ENCODE measurements at places on chromosomes 3 and 15. TPM values are rescaled to one million over a fixed set of nuclear protein-coding genes. Genes with fewer than 3 reads are reported as not detected.

DNA sequence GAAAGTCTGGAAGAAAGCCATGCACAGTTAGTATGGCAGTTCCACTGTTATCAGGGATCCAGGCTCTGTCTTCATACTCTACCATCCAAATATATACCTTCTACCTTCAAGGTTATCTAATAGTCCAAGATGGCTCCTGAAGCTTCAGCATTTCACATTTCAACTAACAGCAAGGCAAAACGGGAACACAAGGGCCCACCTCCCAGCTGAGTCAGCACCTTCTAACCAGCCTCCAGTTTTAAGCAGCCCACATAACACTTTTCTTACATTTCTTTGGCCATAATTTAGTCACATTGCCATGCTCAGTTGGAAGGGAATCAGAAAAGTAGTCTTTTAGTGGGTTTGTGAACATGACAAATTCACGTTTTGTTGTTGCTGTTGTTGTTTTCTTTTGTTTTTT, 15.4 kb upstream of the MSL2 start:
- DNase-seq, result no peak

DNA sequence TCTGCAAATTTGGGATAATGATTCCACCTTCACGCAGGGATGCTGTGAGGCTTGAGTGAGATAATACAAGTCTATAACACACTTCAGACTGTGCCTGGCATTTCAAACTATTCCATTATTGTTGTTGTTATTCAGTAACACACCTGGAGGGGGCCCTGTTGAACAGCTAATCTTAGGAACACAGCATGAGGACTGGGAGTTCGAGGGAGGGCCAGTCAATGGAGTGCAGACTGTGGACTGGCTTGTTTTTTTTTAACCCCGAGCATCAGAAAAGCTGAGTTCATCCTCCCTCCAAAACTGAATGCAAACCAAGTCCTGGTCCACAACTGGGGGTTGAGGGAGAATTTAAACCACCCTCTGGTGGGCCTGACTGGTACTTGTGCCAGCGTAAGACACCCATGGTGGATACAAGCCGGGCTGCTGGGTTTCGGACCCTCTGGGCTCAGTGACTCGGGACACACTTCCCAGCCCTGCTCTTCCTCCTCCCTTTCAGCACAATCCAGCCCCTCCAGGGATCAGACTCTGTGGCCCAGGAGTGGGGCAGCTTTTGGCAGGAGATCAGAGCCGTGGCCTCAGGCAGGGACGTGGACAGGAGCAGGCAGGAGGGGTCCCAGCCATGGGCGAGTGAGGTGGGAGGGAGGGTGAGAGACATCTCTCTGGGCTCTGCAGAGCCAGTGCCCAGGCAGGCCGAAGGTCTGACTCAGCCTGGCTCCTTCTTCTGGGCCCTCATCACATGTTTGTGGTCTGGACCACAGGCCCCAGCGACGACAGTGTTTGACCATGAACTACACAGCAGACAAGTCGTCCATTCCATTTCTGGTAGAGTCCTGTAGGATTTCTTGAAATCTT, 36.3 kb upstream of the MEX3B start:
- DNase-seq, result no peak

DNA sequence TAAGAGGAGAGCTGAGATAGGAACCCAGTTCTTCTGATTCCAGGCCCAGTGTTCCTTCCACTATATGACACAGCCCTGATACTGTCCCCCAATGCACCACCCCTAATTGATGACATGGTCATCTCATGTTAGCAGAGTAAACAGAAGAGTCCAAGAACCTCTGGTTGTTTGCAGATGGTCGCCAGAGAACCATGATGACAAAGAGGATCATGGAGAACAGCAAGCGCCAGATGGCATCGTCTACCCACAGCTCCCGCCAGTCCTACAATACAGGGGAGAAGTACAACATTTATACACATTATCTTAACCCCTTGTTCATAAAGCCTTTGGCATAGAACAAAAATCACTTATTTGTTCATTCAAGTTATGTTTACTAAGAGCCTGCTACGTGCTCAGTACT, 18.5 kb upstream of the VPS39 start:
- no peak for DNase-seq

DNA sequence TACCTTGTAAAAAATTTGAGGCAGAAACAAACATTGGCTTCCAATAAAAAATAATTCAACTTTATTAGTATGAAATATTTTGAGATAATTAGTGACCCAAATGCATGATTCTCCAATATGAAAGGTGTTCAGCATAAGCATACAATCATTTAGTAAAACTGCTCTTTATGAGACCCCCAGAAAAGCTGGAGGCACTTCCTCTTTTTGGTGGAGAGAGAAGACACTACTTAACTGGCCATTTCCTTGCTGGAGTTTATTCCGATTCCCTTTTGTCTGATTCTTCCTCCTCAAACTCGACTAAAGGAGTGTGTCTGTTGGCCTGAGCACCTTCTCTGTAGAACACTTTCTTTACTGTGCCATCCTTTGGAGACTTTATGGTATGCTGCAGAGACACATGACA, 34.8 kb upstream of the DCUN1D1 start:
- DNase-seq, result no peak

GRCh38 chr15:41987925-41988275, 15.5 kb upstream of the EHD4 start:
- no peak for DNase-seq

SH3BP5 gene
- 76.6 TPM for total RNA-seq

- DNase-seq, result peak; percentile 63
Measured at GRCh38 chr15:80415358-80415670, 11.1 kb downstream of the ARNT2 start.

ARGFX gene
- total RNA-seq, result not detected

MINAR1 gene
- total RNA-seq, result 0.37 TPM

GRCh38 chr3:9347887-9348286, 15.0 kb upstream of the THUMPD3 start:
- no peak for DNase-seq

- DNase-seq, result no peak
Measured at GRCh38 chr15:70375006-70375431, 277.3 kb upstream of the TLE3 start.

ITPR1 gene
- total RNA-seq, result 152 TPM

SLC4A7 gene
- 17.9 TPM for total RNA-seq

DNA sequence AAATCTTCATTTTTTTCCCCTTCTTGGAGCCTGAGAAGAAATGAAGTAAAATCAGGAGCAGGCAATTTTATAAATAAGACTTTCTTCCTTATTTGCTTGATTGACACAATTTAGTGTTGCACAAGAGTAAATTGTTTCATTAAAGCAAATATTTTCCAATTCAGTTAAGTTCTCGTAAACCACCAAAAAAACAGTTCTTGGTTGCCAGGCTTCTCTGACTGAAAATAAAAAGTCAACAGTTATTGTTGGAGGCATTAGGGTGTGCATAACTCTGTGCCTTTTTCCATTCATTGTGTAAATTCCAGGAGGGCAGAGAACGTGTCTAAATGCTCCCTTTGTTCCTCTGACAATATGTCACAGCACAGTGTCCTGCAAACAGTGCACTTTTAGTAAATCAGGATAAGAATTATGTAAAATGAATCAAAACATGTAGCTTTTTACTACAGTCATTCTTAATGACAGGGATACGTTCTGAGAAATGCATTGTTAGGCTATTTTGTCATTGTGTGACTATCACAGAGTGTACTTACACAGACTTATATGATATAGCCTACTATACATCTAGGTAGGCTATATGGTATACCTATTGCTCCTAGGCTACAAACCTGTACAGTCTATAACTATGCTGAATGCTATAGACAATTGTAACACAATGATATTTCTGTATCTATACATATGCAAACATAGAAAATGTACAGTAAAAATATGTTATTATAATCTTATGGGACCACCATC, at the start of gene CP:
TSS of gene CP (minus strand) at position 47 of the 735 bp plus-strand sequence. CDS start at position 10, 37 bp downstream.
- no peak for DNase-seq

DNA sequence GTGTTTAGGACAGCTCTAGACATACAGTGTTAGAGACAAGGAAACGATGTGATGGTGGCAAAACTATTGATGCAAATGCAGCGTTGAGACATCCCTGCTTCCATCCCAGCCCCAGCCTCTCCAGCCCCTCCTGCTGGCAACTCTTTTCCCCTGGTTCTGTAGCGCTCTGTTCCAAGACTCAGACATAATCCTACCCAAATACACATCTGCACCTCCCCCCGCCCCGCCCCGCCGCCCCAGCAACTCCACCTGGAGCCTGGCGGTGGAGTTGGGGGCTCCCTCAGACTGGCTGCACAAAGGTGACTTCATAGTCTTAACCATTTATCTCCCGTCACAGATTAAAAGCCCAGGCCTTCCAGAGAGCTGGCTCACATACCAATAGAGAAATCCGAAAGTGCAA, 7.2 kb upstream of the SEC22A start:
- peak; percentile 21 for DNase-seq

EAF2 gene
- 7.8 TPM for total RNA-seq

DNA sequence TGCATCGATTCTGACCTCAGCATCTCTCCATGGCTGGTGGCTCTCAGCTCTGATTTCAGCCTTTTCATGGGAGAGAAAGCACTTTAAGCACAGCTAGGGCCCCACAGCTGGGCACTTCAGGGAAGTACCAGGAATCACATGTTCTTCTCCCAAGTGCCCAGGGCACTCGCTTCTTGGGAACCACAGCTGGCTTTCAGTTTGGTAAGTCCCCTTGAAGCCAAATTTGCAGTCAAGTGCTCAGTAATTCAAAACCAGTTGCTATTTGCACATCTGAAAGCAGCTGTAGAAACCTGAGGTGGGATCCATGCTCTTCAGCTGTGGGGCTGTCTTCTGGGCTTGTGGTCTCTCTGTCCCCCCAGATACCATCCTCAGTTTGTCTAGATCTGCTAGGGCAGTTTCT, 12.8 kb downstream of the GABRA5 start:
- DNase-seq, result no peak

DNA sequence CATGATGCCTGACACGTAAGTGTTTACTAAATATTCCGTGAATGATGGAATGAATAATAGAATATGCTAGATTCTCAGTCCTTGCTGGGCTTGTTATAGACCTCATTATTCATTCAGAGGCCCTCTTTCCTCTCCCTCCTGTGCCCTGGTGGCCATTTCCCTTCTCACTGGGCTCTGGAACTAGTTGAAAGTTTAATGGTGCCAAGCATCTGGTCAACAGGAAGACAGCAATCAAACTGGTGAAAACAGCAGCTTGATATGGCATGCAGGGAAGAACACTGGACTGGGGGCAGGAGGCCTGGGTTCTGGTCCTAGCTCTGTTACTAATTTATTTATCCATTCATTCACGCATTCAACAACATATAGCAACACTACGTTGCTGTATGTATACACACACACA, 3.7 kb upstream of the APOD start:
- DNase-seq, result no peak

- DNase-seq, result peak; percentile 37
Measured at GRCh38 chr3:114697401-114697800, 403.6 kb downstream of the TIGIT start.

RASL12 gene
- 75.7 TPM for total RNA-seq

DNA sequence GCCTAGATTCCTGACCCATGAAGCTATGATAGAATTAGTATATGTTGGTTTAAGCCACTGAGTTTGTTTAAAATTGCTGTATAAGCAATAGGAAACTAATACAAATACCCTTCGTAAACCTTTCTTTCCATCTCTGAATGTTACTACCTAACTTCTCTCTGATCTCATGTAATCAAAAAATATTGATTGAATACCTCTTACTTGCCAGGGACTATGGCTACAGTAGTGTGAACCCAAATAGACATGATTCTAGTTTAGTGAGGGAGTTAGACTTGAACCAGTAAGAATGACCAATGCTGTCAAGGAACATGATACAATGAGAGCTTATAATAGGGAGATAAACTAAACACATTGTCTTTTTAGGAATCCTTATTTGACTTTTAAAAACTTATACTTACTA, 19.4 kb downstream of the STT3B start:
- DNase-seq, result no peak

SKOR1 gene
- 0.46 TPM for total RNA-seq

- no peak for DNase-seq
Measured at GRCh38 chr3:13103416-13104058, 30.3 kb upstream of the IQSEC1 start.

DNA sequence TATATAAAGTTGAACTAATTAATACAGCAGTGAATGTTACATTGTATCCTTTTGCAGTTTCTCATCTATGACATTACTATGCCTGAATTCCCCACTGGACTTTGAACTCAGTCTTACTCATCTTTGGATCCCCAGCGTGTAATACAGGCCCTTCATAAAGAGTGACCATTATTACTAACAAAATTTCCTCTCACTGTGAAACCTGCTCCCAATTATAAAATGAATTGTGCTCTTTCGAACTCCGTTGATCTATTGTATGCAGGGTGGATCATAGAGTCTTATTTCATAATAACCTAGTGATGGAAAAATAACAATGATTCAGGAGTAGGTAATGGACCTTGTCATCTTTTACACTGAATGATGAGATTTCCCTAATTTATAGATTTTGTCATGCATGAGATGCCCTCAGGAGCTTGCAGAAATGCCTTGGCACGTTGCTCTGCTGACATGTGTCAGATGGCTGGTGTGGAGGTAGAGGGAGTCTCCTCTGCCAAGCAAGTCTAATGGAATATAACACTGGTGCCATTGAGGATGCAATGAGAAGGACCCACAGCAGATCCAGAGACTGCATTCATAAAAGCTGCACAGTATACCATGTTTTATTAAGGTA, 25.5 kb downstream of the B3GNT5 start:
- DNase-seq, result no peak
